ENCODE measurements at places on chromosomes 12 and 14. TPM values are rescaled to one million over a fixed set of nuclear protein-coding genes. Genes with fewer than 3 reads are reported as not detected.

- no peak for DNase-seq
Observed at GRCh38 chr12:20815574-20815973, 5.1 kb downstream of the SLCO1B3 start.

GRCh38 chr14:104144911-104145825 lies 6.8 kb downstream of the KIF26A start:
- DNase-seq: no peak

DNA sequence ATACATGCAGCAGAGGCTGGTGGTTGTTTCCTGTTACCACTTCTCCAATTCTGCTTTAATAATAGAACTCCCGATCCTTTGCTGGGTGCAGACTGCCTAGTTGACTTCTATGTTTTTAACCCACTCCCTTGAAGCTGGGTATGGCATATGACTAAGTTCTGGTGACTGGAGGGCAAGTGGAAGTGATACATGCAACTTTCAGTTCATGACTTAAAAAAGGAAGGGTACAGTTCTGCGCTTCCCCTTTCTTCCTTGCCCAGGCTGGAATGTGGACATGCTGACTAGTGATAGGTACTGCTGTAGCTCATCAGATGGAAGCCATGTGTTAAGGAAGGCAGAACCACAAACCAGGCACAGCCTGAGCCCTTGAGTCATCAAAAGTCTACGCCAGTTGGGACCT lies 2.4 kb upstream of the A2M start:
- DNase-seq: no peak

- no peak for DNase-seq
Observed at GRCh38 chr14:68391311-68392014, 401.4 kb downstream of the ZFP36L1 start.

- no peak for DNase-seq
Observed at GRCh38 chr12:131351319-131352028, 359.4 kb upstream of the SFSWAP start.

TMEM52B gene
- not detected for total RNA-seq

HOXC12 gene
- total RNA-seq: not detected

HIGD1C gene
- not detected for total RNA-seq

All from CD4-positive, alpha-beta T cell (primary cell).